ENCODE measurements at places on chromosomes 6 and 20. TPM values are rescaled to one million over a fixed set of nuclear protein-coding genes. Genes with fewer than 3 reads are reported as not detected.
A peak's percentile ranks its signal among the peaks of the same experiment; 100 is the strongest.

Gene BEND6
- total RNA-seq: 4.0 TPM

GRCh38 chr6:19181211-19181610 is 656.0 kb upstream of the ID4 start:
- no peak for DNase-seq

DNA sequence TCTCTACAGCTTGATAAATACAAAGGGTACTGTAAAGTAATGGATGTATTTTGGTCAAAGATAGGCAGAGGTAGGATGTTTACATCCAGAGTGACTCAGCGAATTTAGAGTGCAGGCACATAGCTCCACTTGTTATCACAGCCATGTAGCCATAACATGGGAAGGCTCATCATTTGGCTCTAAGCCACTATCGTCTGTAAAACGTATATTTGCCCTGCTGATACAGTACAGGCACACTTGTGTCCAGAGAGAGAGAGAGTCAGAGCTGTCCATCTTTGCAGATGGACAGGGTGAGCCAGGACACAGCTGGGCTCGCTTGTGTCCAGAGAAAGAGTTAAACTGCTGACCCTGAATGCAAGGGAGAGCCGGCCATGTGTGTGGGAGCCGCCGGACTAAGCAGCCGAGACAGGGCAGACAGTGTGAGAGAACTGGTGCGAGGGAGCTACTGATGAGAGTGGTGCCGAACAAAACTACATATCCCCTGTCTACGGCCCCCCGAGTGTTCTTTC is 619.0 kb downstream of the DOK5 start:
- DNase-seq: no peak

GRCh38 chr6:6002005-6002847 is 4.5 kb downstream of the NRN1 start:
- DNase-seq: no peak

DNA sequence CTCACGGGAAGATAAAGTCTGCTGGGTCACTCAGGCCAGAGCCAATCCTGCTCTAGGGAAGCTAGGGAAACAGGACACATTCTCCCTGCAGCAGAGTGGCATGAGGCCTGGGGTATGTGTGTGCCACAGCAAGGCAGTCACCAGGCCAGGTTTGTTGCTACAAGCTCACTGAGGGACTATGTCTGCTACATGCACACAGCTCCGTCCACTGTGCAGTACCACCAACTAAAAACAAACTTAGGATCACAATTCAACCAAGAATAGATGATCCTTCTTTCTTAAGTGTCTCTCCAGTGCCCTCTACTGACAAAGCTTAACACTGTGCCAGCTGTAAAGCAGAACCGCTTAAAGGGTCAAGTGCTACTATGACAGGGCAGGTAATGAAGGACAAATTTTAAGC is 192.5 kb downstream of the PTPRK start:
- DNase-seq: peak; percentile 3

DNA sequence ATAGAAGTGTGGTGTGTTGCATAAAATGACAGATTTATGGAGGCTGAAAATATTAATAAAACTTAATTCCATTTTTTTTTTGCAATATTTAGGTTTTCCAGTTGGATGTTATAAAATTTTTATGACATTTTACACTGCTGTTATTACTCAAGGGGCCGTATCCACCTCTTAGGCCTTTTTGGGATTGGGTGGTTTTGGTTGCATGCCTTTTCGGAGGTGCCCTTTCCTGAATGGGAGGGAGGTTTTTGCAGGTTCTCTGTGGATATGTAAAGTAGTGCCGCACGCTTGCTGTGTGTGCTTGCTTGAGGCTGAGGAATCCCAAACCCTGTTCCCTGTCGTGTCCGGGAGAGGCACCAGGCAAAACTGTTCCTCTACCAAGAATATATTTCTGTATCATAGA is 6.8 kb downstream of the ARID1B start:
- no peak for DNase-seq

Gene ESR1
- total RNA-seq: 0.17 TPM

DNA sequence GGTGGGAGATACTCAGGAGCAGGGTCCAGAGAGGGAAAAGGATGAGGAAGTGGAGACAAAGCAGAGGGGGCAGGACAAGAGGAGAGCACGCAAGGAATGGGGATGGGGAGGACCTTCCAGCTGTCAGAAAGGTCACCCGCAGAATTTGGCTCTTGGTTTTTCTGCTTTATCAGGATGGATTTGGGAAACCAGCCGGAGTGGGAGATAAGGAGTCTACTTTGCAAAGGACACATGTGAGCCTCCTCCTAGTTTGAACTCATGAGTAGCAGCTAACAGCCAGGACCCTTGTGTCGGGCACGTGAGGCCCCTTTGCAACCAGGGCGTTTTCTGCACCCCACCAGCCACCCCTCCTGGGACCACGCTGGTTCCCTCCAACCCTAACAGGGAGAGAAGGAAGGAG is 7.6 kb upstream of the MICA start:
- no peak for DNase-seq

GRCh38 chr20:57849121-57849520 is 139.3 kb upstream of the PMEPA1 start:
- no peak for DNase-seq

GRCh38 chr6:134074151-134075055 is 22.0 kb upstream of the SLC2A12 start:
- no peak for DNase-seq

Gene OR10C1
- total RNA-seq: not detected

Gene TRIM15
- total RNA-seq: 6.5 TPM

- DNase-seq: no peak
These were observed 1058.6 kb upstream of the FLRT3 start for GRCh38 chr20:15396026-15396425.

- no peak for DNase-seq
These were observed 159.2 kb downstream of the PLCB4 start for GRCh38 chr20:9227896-9228615.

Gene TINAG
- not detected for total RNA-seq

GRCh38 chr20:41275301-41275731 is 42.2 kb downstream of the ZHX3 start:
- DNase-seq: no peak

- no peak for DNase-seq
These were observed 252.4 kb downstream of the FNDC1 start for GRCh38 chr6:159421586-159421985.

Gene MCCD1
- not detected for total RNA-seq

GRCh38 chr6:16562498-16562897 is 198.8 kb downstream of the ATXN1 start:
- DNase-seq: no peak

Gene RSPH9
- total RNA-seq: not detected

DNA sequence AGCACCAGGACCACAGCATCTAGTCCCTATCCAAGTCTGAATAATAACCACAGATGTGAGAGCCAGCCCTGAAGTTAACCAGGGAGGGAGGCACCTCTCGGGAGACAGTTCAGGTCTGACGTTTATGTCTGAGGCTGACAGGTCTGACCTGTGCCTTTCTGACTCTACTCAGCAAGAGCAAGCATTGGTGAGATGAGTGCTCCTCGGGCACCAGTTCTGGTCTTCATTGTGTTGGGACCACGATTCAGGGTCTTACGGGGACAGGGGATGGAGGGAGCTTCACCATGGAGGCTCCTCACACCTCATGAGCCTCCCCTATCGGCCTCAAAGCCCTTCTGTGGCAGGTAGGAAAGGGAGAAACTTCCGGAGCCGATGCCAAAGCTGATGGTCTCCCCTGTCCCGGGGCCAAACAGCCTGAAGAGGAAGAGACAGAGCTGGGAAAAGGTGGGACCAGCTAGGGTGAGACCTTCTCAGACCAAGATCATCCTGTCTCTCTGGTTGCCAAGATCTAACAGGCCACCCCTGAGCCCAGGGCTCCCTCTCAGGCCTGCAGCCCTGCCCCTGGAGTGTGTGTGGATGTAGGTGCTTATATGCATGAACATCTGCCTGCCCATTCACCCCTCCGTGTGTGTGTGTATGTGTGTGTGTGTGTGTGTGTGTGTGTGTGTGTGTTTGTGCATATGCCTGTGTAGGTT is 170.5 kb downstream of the VEGFA start:
- DNase-seq: no peak

DNA sequence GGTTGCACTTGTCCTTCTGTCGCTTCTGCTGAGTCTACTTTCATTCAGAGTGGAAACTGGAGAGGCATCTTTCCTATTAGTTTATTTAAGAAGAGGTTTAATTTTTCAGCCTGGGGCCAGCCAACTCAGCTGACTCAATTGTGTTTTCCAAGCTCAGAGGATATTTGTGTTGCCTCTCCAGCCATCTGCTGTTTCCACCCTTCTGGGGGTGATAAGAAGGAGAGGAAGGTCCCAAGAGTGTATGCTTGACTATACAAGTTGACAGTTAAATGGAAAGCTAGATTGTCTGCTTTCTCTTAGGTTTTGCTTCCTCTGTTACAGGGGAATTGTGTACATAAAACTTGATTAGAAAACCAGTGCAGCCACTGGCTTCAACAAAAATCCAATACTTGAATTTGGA is 3.0 kb downstream of the PSMF1 start:
- DNase-seq: no peak

GRCh38 chr6:147390909-147391536 is 117.5 kb upstream of the SAMD5 start:
- peak; percentile 21 for DNase-seq

DNA sequence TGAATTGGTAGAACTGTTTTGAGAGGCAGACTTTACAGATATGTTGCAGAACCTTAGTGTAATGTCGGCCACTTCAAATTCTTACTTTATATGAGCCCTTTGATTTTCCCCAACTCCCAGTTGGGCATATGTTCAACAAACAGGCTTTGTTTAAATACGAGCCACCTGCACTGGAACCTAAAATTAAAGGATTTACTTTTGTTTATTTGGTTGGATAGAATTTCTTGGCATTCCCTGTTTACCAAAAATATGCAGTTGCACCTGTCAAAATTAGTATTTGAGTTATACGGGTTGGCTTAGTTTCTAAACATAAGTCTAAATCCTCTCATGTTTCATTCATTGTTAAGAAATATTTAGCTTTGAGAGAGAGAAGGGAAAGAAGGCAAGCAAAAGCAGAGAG is 2.4 kb upstream of the GLYATL3 start:
- DNase-seq: no peak

- no peak for DNase-seq
These were observed 143.0 kb upstream of the TNFAIP3 start for GRCh38 chr6:137724018-137724403.

DNA sequence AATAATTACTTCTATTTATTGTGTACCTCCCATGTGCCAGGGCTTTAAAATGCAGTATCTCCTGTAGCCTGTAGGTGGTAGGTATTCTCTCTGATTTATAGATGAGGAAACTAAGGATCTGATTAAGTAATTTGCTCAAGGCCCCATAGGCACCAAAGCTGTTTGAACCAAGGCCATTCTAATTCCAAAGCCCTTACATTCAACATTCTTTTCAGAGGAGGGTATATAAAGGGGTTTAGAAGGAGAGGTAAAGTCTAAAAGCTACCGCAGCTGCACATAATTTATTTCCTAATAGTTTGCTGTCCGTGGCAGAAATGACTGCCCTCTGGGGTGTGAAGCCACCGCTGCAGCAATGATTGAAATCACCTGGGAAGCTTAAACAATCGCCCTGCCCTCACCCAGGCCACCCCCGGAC is 95.0 kb upstream of the FAM8A1 start:
- DNase-seq: peak; percentile 27

Gene C6orf132
- total RNA-seq: 18.9 TPM

Gene MCHR2
- not detected for total RNA-seq

DNA sequence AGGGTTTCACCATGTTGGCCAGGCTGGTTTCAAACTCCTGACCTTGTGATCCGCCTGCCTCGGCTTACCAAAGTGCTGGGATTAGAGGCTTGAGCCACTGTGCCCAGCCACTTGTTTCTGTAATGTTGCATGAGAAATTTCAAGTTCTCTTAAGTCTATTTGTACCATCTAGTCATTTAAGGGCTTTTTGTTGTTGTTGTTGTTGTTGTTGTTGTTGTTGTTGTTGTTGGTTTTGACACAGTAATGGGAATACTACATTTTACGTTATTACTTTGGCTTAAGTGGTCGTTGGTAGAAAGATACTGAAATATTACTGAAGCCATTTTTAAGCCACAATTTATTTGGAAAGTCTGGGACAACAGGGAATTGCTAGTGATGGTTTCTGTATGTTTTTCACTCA is 52.0 kb downstream of the CSE1L start:
- no peak for DNase-seq

GRCh38 chr20:48075591-48076174 is 290.4 kb upstream of the SULF2 start:
- no peak for DNase-seq

DNA sequence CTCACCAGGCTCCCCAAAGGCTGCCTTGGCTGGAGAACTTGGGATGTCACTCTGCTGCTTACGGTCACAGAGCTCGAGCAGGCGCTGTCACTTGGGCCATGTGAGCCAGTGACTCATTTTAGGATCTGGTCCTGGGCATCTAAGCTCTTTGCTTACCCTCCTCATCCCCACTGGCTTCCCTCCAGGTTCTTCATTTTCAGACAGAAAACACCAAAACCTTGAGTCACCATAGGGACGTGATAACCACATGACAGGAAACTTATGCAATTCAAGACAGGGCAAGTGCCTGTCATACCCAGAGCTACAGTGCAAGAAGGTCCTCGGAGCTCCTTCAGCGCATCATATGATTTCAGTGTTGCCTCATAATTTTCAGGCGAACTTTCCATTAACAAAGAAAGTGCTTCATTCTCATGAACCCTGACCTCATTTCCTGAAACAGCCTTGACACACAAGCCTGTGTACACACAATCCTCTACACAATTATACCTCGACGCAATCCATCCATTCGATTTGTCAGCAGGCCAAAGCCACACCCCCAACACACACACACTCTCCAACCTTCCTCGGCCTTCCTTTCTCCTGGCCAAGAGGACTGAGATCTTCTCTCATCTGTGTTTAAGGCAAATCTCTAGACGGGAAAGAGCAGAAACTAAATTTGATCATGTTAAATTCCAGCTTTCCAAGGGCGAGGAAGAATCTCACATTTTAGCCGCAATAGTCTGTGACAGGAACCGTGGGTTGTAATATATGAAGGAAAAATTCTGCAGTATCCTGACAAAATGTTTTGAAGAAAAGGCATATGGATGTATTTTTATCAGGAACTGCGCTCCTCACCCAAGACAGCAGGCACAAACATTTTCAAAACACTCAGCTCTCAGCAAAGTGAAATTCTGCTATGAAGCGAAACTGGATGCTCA is 25.3 kb downstream of the TBC1D7 start:
- peak; percentile 33 for DNase-seq

DNA sequence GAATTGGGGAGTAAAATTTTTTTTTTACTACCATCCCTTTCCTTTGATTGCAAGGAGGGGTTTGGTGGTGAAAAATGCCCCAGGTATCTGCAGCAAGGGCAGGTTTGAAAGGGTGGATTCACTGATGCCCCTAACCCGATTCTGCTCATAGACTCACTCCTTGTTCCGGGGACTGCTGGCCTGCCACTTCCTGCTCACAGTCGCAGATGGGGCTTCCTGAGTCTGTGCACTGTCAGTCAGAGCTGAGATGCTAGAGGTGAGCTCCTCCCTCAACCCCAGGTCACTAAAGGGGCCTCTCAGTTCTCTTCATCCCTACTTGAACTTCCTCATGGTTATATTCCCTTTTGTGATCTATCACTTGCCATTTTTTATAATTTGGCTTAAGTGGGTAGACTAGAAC is 357.9 kb downstream of the FARS2 start:
- no peak for DNase-seq

- DNase-seq: no peak
These were observed 56.5 kb upstream of the TENT5A start for GRCh38 chr6:81808851-81809570.
